ENCODE measurements at places on chromosomes 1 and 21.

- DNase-seq: no peak
Measured at GRCh38 chr1:11046625-11047365, at the start of gene MASP2. Gene MASP2, minus strand, starts transcription at chr1:11047239. Its CDS starts 32 bp downstream, at chr1:11047207.

GRCh38 chr1:182109771-182110170 is 48.3 kb upstream of the ZNF648 start:
- no peak for DNase-seq

DNA sequence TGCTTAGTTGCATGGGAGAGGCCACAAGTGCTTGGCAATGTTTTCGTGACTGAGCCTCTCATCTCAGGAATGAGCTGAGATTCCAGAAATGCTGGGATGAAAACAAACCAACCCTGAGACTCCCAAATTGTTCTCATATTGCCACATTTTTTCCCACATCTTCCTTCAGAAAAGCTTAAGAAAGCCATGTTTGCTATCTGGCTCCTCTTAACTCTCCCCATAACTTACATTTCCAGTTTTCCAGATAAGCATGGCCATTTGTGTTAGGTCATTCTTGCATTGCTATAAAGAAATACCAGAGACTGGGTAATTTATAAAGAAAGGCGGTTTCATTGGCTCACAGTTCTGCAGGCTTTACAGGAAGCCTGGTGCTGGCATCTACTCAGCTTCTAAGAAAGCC is 17.2 kb downstream of the DSCAM start:
- no peak for DNase-seq

DNA sequence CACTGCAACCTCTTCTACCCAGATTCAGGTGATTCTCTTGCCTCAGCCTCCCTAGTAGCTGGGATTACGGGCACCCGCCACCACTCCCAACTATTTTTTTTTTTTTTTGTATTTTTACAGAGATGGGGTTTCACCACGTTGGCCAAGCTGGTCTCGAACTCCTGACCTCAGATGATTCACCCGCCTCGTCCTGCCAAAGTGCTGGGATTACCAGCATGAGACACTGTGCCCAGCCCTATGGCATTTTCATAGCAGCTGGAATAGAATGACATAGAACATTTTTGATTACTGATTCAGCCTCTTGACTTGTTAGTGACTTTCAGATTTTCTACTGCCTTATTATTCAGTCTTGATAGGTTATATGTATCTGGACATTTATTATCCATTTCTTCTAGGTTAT is 1046.2 kb downstream of the AMY1C start:
- no peak for DNase-seq

GRCh38 chr1:36176106-36176949 is 20.4 kb downstream of the MAP7D1 start:
- no peak for DNase-seq

GRCh38 chr1:166900987-166901386 is 24.9 kb upstream of the TADA1 start:
- no peak for DNase-seq

All from GF-D8 (cell line).